ENCODE measurements at places on chromosomes 7 and 10.

DNA sequence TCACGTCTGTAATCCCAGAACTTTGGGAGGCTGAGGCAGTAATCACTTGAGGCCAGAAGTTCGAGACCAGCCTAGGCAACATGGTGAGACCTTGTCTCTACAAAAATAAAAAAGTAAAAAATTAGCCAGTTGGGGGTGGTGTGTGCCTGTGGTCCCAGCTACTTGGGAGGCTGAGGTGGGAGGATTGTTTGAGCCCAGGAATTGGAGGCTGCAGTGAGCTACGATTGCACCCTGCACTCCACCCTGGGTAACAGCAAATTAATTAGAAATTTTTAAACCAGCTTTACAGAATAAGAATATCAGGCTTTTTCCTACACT, 136.0 kb downstream of the EPC1 start:
- DNase-seq, result no peak

- no peak for DNase-seq
These were observed 12.0 kb downstream of the C10orf62 start for GRCh38 chr10:97601268-97602215.

- no peak for DNase-seq
These were observed 9.8 kb upstream of the GPR37 start for GRCh38 chr7:124775422-124775821.

- DNase-seq, result no peak
These were observed 25.5 kb downstream of the NSUN6 start for GRCh38 chr10:18625886-18626285.

GRCh38 chr7:46993396-46993795, 588.5 kb downstream of the TNS3 start:
- no peak for DNase-seq

DNA sequence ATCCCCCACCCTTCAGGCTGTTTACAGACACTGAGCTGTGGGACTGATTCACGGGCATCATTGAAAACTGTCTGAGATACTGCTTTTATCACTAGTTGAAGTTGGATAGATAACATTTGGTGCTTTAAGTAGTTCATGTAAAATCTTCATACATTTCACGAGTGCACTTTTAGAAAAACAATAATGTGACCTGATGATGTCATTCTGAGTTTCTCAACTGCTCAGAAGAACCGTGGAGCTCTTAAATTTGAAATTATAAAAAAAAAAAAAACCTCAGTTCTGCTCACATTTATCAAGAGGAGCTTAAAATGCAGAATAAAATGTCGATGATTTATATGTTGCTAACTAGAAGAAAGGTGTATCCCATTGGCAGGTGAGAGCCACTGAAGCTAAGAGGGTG, 81.5 kb downstream of the GALNT11 start:
- DNase-seq, result no peak

GRCh38 chr10:76968483-76968882, 669.1 kb downstream of the KCNMA1 start:
- DNase-seq, result no peak

GRCh38 chr7:95454438-95455045, 19.7 kb upstream of the PON2 start:
- no peak for DNase-seq

DNA sequence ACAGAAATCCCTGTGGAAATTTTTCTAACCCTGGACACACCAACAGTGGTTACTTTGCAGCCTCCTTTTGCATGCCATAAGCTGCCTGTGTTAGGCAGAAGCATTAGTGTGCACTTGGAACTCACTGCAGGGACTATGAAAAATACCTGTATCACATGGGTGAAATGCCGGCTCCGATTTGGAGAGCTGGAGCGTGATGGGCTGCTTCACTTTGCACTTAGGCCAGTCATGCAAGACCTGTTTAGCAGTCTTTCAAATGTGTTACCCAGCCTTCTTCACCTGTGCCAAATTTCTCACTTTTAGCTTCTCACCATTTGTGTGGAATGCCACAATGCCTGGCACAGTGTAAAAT, 11.3 kb downstream of the NCOA4 start:
- DNase-seq, result no peak

DNA sequence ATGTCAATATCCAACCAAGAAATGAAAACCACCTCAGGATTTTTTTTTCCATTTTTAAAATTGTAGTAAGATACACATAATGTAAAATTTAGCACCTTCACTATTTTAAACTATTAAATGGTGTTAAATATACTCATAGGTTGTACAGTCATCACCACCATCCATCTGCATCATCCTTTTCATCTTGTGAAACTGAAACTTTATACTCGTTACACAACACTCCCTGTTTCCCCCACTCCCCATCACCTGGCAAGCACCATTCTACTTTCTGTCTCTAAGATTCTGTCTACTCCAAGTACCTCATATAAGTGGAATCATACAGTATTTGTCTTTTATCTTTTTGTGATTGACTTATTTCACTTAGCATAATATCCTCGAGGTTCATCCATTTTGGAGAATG, 335.2 kb upstream of the NPSR1 start:
- no peak for DNase-seq

- DNase-seq, result no peak
These were observed 18.8 kb downstream of the ANXA11 start for GRCh38 chr10:80186364-80187012.

GRCh38 chr10:2202401-2202800, 465.1 kb upstream of the ADARB2 start:
- no peak for DNase-seq

DNA sequence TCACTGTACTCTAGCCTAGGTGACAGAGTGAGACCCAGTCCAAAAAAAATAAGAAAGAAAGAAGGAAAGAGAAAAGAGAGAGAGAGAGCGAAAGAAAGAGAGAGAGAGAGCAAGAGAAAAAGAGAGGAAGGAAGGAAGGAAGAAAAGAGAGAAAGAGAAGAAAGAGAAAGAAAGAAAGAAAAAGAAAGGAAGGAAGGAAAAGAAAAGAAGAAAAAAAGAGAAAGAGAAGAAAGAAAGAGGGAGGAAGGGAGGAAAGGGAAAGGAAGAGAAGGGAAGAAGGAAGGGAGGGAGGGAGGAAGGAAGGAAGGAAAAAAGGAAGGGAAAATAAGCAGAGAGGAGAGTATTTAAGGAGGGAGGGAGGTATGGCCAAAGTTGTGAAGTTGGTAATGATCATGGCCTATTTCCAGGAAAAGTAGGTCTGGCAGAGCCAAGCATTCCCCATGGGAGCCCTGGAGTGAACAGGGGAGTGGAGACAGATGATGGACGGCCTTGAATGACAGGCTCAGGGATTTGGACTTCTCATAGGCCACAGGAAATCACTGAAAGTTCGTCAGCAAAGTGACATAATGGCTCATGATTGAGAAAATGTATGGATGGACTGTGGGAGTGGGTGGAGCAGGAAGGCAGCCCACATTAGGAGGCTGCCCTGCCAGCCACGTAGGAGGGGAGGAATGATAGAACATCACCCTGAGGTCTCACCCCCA, 44.8 kb upstream of the CUX1 start:
- DNase-seq, result no peak

DNA sequence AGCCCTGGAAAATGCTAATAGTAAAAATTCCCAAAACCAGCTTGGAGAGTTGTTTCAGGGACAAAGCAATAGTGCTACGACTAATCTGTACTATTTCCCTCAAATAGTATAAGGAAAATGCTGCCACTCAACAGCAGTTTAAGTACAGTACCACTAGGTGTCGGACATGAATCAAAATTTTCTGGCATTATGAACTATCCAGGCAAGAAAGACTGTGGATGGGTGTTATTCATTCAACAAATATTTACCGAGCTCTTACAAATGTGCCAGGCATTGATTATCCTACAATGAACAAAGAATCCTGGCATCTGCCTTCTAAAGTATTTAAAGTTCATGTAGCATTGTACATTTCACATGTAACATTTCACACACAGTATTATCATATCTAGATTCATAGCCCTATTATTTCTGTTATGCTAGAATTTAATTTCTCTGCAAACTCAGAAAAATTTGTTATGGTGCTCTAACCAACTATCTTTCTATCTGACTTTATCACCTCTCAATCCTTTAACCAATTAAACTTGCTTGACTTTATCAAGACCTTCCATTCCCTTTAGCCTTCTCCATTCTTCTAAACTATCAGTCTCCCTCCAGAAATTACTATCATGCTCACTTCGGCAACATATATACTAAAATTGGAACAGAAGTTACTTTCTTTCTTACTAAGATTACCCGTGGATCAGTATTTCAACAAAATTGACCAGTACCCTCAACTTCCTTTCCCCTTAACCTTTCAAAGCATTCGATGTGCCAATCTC, 80.6 kb downstream of the ARHGAP21 start:
- DNase-seq, result no peak

DNA sequence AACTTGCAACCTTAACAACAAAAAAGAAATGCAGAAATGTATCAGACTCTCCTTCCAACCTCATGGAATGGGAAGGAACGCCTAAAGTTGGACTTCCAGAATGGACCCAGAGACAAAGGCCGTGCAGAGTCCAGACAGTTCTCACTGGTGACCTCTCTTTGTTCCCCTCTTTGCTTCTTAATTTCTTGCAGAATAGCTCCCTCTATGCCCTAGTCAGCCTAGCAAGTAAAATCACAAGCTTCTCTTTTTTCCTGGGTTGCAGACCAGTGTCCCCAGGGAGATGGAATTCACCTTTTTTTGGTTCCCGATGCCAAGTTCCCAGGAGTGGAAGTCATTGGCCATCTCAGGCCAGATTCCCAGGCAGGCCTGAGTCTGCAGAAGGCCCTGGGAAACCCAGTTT, 278.0 kb downstream of the CCSER2 start:
- no peak for DNase-seq

DNA sequence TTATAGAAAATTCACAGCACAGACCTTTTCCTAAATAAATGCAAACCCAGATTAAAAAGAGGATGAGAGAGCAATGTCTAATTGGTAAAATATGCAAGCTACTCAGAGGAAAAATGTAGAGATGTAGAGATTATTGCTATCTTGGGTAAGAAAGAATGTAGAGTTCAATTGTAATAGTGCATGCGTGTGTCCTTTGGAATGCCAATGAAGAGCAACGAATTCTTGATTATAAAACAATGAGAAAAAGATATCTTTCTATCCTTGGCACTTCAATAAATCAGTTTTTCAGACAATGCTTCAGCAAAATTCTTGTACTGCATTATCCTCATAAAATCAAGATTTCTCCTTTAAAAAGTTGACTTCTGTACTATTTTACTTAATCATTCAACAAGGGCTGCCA, 50.9 kb downstream of the SEMA3D start:
- DNase-seq, result no peak

- no peak for DNase-seq
These were observed 14.4 kb downstream of the NUDT1 start for GRCh38 chr7:2256306-2257045.

DNA sequence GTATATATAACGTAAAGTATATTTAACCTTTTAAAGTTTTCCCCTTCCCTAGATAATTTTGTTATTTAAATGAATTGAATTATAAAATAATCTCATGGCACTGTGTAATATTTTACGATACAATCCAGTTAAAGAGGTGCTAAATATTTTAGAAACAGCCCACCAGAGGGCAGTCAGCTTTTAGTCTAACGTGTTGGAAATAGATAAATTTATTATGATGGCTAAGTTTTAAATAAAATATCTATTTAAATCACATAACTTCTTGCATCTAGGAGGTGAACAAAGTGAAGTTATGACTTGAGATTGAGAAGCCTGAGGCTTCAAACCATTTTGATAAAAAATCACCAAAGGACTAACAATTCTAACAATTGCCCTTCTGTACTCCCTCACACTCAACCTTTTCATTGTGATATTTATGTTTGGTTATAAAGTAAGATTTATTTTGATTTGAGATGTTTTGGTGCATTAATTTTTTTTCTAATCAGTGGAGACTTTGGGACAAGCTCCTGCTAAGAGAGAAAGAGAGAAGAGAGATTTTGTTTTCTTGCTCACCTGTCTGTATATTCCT, 171.5 kb upstream of the SP4 start:
- peak; percentile 15 for DNase-seq

- DNase-seq, result no peak
These were observed 257.6 kb upstream of the IGFBP3 start for GRCh38 chr7:46178661-46179060.

- no peak for DNase-seq
These were observed 826.5 kb downstream of the TNS3 start for GRCh38 chr7:46755120-46756034.

- no peak for DNase-seq
These were observed 893.4 kb downstream of the XPNPEP1 start for GRCh38 chr10:109029870-109030269.

DNA sequence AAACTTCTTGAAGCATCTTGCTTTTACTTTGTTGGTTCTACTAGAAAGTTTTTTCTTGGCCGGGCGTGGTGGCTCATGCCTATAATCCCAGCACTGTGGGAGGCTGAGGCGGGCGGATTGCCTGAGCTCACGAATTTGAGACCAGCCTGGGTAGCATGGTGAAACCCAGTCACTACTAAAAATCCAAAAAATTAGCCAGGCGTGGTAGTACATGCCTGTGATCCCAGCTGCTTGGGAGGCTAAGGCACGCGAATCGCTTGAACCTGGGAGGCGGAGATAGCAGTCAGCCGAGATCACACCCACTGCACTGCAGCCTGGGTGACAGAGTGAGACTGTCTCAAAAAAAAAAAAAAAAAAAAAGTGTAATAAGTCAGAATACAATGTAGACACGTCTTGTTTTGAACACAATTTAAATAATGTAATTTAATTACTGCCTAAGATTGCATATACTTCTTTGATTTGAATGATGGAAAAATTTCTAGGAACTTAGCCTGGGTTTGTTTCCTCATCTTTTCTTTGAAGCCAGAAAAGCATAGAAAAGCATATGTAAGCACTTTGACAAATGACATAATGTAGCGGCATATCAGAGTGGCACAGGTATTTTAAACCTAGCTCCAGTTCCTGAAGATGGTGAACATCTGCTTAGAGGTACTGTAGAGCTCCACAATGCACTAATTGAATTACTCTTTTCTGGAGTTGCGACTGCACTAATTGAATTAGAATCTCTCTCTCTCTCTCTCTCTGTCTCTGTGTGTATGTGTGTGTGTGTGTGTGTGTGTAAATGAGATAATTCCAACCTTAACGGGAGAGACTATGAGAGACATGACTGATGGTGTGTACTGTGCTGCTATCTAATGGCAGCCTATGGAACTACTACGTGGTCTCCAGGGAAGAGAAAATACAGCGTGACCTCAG, 87.8 kb downstream of the BTRC start:
- DNase-seq, result no peak

DNA sequence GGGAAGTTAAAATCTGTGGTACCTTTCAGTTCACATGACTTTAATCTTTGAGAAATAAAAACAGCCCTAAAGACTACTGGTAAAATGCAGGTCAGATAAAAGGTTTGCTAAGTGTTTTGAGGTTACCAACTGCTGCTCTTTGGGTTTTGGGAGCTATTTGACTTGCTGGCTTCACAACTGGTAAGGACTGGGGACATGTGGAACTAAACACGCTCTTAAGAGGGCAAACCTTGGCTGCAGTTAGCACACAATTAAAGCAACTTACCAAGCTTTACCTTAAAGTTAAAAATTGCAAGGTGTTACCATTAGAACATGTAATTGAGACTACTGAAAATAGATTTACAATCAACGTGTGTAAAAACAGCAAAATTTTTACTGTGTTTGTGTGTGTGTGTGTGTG, 220.2 kb downstream of the PHF14 start:
- DNase-seq, result no peak

DNA sequence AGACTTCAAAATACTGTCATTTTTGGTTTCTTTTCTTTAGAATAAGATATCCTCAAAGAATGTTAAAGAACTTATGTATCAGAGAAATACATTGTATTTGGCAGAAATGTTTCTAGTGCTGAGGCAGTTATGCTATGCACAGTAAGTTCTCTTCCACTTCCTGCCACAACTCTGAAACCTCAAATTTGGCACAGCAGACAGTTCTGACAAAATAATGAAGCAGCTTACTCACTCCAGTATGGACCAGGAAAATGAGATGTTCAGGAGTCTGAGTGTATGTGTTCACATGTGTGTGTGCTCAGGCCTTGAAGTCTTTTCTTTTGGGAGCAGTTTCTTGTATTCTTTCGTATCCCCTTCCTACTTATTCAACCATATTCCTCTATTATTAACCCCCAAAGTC, 197.0 kb upstream of the AGK start:
- DNase-seq, result no peak
